Right atrium auricular region (tissue), 2 donors: ENCODE measurements at places on chromosomes 6 and 20. TPM values are rescaled to one million over a fixed set of nuclear protein-coding genes. Genes with fewer than 3 reads are reported as not detected.

GRCh38 chr20:49685809-49686208 is 27.9 kb downstream of the B4GALT5 start:
- no peak for DNase-seq

- no peak for DNase-seq
Observed at GRCh38 chr6:155708100-155708499, 252.5 kb upstream of the NOX3 start.

GRCh38 chr6:7025861-7026260 is 81.9 kb upstream of the RREB1 start:
- DNase-seq = no peak

- no peak for DNase-seq
Observed at GRCh38 chr6:137190583-137191094, 17.2 kb upstream of the IL22RA2 start.

- DNase-seq = no peak
Observed at GRCh38 chr6:159830501-159831372, 30.7 kb downstream of the PNLDC1 start.

- DNase-seq = no peak
Observed at GRCh38 chr6:4910037-4910760, 93.6 kb downstream of the RPP40 start.

- DNase-seq = no peak
Observed at GRCh38 chr6:122623279-122623678, 13.1 kb downstream of the PKIB start.

The RANBP9 gene
- 28.4 TPM for total RNA-seq

The TCP11 gene
- total RNA-seq = not detected

The PSORS1C2 gene
- not detected for total RNA-seq

The OPRL1 gene
- 1.4 TPM for total RNA-seq

The GFOD1 gene
- total RNA-seq = 66.2 TPM
